ENCODE measurements at places on chromosomes 7 and 10.

DNA sequence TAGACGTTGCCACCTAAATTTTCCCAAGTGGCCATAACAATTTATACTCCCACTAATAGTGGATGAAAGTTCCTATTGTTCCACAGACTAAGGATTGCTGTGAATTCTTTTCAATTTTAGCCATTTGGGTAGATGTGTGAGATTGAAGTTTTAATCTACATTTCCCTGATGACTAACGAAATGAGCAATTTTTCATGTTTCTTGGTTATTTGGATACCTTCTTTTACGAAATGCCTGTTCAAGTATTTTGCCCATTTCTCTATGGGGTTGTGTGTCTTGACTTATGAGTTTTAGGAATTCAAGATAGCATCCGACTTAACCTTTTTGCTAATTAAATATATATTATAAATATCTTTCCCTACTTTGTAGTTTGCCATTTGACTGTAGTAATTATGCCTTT lies 16.4 kb upstream of the PRKG1 start:
- no peak for DNase-seq

GRCh38 chr10:118712930-118713634 lies 41.7 kb downstream of the CACUL1 start:
- DNase-seq = no peak

DNA sequence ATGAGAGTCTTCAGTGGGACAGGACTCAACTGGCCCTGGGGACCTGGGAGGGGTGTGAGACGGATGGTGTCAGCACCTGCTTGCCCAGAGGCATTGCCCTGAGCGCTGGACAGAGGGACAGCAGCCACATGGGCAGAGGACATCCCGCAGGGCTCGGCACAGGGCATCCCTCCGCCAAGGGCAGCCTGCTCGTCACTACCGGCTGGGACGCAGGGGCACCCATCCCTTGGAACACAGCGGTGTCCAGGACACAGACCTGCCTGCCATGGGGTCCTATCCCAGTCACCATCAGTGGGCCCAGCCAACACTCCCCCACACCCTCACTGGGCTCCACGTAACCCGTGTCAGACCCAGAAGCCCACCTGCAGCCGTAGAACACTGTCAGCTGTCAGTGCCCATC lies 109.3 kb downstream of the LARP4B start:
- no peak for DNase-seq

DNA sequence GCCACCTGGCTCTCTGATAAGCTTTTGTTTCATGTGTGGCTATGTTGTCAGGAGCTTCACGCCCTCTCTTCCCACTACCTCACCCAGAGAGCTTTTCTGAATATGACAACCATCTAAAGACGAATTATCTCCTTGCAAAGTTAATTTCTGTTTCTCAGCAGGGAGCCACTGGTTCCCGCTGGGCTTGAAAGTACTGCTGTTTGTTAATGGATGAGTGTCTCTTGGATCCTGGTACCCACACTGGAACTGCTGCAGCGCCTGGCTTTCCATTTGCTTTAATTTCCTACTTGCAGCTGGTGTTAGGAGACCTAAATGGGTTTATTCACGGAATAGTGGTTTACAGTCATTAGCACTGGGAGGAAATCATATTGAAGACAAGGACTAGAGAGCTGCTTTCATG lies 267.9 kb upstream of the LRGUK start:
- DNase-seq = no peak

DNA sequence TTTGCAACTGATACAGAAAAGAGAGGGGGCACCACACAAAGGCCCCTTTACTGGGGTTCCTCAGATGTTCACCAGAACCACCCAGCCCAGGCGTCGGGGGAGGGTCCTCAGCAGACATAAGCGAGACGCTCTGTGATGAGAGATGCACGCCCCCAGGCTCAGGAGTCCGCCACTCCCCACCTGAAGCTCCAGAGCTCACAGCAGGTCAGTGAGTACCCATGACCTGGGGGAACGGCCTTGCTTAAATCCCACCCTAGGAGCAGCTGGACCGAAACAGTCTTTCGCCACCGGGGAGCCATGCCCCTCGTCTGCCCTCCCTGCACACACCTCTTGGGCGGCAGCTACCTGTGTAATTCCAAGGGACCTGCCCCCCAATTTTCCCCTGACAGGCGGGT lies 2.8 kb downstream of the CRYGN start:
- no peak for DNase-seq

GRCh38 chr10:76185471-76186301 lies 754.3 kb downstream of the LRMDA start:
- DNase-seq = no peak

- DNase-seq = no peak
Measured at GRCh38 chr10:90816466-90816865, 41.4 kb downstream of the HTR7 start.

GRCh38 chr7:54416678-54417077 lies 125.5 kb upstream of the VSTM2A start:
- no peak for DNase-seq

- DNase-seq = no peak
Measured at GRCh38 chr7:17060051-17060450, 178.3 kb upstream of the AGR3 start.

- no peak for DNase-seq
Measured at GRCh38 chr10:45255706-45256105, 59.7 kb downstream of the OR13A1 start.

DNA sequence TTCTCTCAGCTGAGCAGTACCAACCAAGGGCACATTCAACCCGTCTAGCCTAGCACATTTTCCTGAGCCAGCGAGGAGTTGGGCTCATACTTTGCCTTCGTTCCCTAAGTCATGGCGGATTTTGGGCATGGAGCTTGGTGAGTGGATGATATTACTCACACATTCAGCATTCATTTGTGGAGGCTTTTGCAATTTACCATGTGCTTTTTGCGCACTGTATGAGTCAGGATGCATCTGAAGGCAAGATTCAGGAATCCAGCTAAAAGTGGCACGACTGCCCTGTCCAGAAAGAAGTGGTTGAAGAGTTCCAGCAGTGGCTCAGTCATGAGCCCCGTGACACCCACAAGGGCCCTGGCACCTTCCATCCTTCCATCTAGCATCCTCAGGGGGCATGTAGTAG lies 24.2 kb upstream of the MGMT start:
- no peak for DNase-seq

DNA sequence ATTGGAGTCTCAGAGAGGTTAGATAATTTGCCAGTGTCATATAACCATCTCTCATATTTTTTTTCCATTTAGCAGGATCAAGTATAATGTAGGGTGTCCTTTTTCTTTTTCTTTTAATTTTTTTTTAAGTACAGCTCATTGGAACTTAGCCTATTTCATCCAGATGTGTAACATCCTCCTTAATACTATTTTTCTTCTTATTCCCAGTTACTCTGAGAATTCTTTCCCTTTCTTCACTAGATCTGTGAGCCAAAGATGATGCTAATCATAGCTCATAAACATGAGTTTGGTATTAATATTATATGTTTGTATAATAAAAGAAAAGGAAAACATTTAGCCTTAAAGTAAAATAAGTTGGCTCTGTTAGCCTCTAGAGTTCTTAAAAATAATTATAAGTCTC lies 32.8 kb downstream of the PPP1R9A start:
- no peak for DNase-seq

- no peak for DNase-seq
Measured at GRCh38 chr10:22655312-22655981, 58.9 kb downstream of the PIP4K2A start.

DNA sequence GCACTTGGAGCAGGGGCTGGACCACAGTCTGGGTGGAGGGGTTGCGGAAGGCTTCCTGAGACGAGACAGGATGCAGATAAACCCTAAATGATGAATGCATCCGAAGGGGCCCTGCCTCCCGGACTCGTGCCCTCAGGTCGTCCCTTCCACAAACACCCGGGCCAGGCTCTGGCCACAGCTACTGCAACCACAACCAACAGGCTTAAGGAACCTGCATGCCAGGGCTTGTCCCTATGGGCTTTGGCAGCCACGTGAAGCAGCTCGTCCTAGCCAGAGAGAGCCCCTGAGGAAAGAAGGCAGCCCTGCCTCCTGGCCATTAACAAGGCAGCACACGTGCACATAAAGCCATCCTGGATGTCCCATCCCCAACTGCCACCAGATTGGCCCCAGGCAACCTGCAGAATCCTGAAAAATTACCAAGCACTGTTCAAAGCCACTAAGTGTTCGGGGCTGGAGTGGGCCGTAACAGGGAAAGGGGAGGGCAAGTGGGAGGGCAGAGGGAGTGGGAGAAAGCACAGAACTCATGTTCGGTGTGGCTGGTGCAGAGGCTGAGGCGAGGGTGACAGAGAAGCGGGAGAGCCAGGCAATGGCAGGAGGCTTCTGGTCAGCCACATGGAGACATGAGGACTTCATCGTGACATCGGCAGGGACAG lies 62.7 kb downstream of the MAD1L1 start:
- DNase-seq = no peak

DNA sequence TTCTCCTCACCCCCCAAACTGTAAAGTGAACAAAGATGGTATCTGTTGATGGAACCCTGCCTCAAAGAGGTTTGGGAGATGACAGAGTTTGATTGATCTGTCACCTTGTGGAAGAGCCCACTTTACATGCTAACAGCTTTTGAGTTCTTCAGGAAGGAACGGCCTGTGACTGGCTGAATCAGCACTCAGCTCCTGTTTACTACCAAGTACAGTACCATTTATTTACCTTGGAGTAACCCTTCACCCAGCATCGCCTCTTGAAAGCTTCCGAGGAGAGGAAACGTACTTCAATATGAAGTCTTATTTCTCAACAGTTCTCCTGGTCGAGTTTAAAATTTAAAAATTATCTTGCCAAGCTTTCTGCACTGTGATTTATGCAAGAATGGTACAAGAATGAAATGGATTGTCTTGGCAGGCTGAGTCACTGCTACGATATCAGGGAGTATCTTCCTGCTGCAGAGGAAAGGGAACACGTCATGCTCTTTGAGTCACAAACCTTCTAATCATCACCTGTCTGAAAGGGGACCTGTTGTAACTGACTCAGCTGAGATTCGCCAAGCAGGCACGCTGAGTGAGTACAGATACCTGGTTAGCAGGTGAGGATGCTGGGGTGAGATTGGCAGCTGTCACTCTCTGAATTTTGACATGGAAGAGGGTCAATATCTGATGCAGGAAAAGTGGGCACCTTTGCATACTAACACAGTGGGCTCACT lies 30.1 kb downstream of the KLF6 start:
- no peak for DNase-seq

GRCh38 chr7:91847231-91847630 lies 33.3 kb downstream of the MTERF1 start:
- no peak for DNase-seq

GRCh38 chr7:159175792-159176191 lies 31.1 kb upstream of the VIPR2 start:
- no peak for DNase-seq

DNA sequence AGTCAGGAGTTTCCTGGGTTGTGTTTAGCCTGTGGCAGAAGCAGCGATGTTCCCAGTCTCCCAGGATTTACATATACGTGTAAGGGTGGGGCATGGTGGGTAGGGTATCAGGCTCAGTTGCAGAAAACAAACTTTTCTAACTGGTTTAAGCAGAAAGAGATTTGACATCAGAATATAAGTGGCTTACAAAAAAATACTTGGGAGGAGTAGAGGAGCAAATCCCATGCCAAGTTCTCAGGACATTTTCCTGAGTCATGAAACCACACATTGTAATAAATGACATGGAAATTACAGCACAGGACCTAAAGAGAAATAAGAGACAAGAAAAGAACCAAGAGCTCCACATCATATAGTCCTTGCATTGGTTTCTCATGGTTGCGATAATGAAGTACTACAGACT lies 26.2 kb upstream of the FRMD4A start:
- DNase-seq = no peak

DNA sequence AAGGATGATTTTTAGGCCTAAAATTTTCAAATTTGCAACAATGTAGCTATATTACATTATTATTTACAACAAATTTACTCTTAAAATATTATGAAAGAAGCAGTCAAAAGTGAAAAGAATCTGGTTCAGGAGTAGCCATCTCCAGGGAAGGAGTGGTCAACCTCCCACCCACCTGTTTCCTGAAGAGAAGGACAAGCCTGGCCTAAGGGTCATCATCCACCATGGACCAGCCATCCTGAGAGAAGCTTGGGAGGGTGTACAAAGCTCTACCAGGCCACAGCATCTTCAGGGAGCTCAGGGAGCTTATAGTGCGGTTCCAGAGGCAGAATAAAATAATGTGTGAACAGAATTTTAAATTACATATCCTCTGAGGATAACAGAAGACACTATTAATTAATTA lies 38.1 kb downstream of the COL1A2 start:
- DNase-seq = no peak

DNA sequence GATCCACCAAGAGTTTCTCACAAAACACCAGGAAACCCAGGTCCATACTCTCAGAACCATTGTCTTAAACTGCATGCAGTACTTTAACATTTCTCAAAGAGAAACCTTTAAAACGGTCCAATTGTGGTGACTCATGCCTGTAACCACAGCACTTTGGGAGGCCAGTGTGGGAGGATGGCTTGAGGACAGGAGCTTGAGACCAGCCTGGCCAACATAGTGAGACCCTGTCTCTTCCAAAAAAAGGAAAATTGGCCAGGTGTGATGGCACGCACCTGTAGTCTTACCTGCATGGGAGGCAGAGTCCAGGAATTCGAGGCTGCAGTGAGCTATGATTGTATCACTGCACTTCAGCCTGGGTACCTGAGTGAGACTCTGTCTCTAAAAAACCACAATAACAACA lies 97.5 kb upstream of the OIT3 start:
- no peak for DNase-seq

- DNase-seq = no peak
Measured at GRCh38 chr7:17663061-17663675, 277.1 kb downstream of the SNX13 start.

- no peak for DNase-seq
Measured at GRCh38 chr7:103751311-103751880, 238.1 kb downstream of the RELN start.

- no peak for DNase-seq
Measured at GRCh38 chr7:131329176-131329570, 1.5 kb downstream of the MKLN1 start.

- no peak for DNase-seq
Measured at GRCh38 chr7:82677493-82677892, 233.9 kb upstream of the CACNA2D1 start.

GRCh38 chr10:33129141-33129995 lies 171.3 kb upstream of the ITGB1 start:
- DNase-seq = no peak

- DNase-seq = no peak
Measured at GRCh38 chr7:131244259-131244852, 83.3 kb upstream of the MKLN1 start.

DNA sequence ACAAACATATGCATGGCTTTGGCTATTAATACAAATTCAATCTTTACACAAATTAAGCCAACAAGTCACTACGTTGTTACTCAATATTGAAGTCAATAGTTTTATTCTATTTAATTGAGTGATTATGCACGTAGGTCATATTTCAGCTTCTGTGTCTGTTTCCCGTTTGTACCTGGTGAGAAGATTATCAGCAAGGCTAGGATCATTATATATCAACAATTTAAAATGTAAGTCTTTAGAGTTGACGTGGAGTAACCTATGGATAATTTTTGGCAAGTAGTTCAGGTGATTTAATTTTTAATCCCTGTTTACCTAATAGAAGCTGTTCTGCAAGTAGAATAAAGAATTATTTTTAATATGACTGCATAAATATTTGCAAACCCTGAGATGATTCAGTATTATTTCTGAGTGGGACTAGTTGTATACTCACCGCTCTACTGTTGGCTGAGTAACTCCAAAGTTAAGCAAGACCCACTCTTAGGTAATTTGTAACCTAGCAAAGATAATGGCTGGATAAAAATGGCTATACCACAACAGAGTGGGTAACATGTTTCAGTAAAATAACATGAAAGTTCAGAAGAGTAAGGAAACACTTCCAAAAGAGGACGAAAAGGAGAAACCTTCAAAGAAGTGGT lies 161.0 kb downstream of the HGF start:
- no peak for DNase-seq

- no peak for DNase-seq
Measured at GRCh38 chr7:13822678-13823077, 166.8 kb downstream of the ETV1 start.

Measured in activated CD4-positive, alpha-beta T cell treated with anti-CD3 and anti-CD28 coated beads for 1 hour (primary cell).